Activated naive CD8-positive, alpha-beta T cell treated with anti-CD3 and anti-CD28 coated beads for 36 hours (primary cell): ENCODE measurements at places on chromosomes 16 and 17. TPM values are rescaled to one million over a fixed set of nuclear protein-coding genes. Genes with fewer than 3 reads are reported as not detected.

GRCh38 chr17:34412965-34413441 lies 50.0 kb upstream of the CCL1 start:
- no peak for DNase-seq

GRCh38 chr17:15298176-15298575 lies 33.0 kb upstream of the PMP22 start:
- DNase-seq = no peak

- DNase-seq = peak; percentile 70
Observed at GRCh38 chr16:24255456-24256371, at the start of gene CACNG3. Gene CACNG3 (plus strand): TSS chr16:24256335. CDS start chr16:24256755, 420 bp downstream.

The GNAO1 gene
- total RNA-seq = 1.5 TPM

The HID1 gene
- total RNA-seq = 1.6 TPM
